ENCODE measurements at places on chromosomes 16 and 17.
A peak's percentile ranks its signal among the peaks of the same experiment; 100 is the strongest.

DNA sequence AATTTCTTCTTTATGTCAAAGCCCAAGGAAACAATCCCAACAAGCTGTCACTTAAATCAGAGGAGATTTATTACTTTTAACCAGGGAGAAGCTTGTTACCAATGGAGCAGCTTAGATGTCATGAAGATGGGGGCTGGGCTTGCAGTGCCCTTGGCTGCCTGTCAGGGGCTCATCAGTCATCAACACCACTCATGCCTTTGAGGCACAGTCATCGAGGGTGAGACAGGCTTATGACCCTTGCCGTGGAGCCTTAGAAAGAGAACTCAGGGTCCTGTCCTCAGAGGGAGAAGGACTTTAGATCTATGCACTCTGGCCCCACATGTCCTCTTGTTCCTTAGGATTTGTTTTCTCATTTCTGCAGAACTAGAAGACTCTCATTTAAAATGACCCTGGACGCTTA lies 318.3 kb downstream of the CBLN1 start:
- DNase-seq: no peak

- DNase-seq: no peak
Measured at GRCh38 chr17:19417611-19418010, 6.6 kb downstream of the RNF112 start.

DNA sequence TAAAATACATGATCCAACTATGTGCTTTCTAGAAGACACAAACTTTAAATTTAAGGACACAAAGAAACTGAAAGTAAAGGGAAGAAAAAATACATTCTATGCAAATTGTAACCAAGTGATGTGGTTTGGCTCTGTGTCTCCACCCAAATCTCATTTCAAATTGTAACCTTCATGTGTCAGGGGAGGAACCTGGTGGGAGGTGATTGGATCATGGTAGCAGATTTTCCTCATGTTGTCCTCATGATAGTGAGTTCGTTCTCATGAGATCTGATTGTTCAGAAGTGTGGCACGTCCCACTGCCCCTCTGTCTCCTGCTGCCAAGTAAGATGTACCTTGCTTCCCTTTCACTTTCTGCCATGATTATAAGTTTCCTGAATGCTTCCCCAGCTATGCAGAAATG lies 15.0 kb downstream of the OR1A1 start:
- no peak for DNase-seq

DNA sequence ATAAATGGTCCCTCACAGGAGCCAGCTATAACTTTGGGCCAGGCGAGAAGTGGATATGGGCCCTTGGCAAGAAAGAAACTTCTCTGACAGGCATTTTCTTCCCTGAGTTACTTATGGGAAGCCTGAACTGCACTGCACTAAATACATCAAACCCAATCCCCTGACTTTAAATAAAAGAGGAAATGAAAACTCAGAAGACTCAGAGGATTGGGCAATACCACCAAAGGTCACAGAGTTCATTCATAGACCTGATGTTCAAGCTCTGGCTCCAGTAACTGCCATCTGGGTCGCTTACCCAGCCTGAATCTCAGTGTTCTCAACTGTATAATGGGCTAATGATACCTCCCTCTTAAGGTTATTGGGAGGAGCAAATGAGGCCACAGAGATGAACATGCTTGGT lies 815 bp downstream of the KRT35 start:
- DNase-seq: no peak

DNA sequence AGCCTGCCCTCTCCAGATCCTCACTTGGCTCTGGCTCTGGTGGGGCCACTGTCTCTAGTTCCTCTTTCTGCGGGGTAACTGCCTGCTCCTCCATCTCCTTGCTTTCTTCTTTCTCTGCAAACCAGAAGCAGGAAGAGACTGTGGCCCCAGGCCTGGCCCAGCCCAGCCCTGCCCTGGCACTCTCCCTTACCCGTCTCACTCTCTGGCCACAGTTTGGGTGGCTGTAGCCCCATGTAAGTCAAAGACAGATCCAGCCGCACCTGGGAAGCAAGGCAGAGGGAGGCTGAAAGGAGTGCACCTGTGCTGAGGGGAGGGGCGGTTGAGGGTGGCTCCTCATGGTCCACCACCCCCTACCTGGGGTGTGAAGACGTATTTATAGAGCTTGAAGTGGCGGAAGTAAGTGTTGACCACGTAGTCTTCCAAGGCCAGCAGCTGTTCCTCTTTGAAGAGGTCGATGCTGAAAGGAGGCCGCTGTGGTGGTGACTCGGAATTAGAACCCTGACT lies 2.8 kb downstream of the CFAP119 start:
- peak; percentile 76 for DNase-seq

DNA sequence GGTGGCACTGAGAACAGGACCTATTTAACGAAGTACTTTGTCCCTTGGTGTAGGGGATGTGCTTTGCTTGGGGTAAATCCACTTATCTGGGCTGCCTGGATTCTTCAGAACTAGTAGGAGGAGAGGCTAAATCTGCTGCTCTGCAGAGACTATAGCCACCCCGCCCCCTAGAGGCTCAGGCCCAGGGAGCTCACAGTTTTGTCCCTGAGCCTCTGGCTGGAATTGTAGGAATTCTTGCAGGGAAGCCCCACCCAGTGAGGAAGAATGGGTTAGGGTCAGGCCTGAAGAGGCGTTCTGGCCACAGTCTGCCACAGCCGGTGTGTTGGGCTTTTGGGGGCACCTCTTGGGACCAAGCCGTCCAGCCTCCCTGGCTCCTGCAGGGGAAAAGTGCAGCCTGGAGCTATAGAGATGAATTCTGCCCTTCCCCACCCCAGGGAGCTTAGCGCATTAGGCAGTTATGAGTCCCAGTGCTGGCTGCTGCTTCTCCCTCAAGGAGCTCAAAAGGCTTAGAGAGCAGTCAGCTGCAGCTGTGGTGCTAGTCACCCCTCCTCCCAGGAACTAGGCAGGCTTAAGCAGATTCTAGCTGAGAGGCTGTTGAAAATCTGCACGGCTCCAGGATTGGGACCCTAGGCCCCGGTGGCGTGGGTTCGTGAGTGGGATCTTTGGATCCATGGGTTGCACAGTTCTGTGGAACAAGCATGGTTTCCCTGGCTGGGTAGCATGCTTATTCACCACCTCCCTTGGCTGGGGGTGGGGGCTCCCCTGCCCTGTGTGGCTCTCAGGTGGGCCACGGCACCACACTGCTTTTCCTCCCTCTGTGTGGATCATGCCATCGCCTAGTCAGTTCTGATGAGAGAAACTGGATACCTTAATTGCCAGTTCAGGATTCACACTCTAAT lies 237.4 kb upstream of the TOM1L1 start:
- DNase-seq: no peak

DNA sequence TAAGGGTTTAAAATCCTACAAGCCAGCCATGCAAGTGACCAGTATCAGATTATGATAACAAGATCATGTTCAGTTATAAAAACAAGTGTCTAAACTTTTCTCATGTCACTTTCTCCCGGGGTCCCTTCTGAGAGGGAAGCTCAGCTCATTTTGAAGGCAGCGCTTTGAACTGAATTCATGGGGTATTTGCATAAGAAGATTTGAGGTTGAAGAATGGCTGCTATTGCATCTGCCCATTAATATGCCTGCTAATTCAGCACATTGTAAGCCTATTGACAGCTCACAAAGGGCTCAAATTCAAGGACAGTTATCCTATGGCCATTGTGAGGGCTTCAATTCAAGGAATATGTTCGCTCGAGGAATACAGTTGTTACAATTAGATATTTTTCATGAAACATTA lies 290.2 kb upstream of the IRX3 start:
- no peak for DNase-seq

- DNase-seq: no peak
Measured at GRCh38 chr16:68425498-68426346, 22.6 kb downstream of the SMPD3 start.

DNA sequence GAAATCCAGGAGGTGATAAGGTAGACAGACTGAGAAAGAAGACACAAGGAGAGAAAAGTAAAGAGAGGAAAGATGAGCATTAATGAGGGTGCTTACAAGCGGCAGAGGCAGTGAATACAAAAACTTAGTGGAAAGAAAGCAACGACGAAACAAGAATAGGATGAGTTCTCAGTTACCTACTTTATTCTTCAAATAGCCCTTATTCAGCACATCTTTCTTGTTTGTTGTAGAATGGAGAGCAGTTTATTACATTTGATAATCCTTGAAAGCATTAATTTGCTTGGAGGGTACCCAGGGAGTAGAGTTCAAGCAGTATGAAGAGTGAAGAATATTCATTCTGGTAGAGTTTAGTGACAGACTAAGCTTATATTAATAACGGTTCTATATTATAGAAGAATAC lies 22.4 kb downstream of the PAFAH1B1 start:
- DNase-seq: no peak

DNA sequence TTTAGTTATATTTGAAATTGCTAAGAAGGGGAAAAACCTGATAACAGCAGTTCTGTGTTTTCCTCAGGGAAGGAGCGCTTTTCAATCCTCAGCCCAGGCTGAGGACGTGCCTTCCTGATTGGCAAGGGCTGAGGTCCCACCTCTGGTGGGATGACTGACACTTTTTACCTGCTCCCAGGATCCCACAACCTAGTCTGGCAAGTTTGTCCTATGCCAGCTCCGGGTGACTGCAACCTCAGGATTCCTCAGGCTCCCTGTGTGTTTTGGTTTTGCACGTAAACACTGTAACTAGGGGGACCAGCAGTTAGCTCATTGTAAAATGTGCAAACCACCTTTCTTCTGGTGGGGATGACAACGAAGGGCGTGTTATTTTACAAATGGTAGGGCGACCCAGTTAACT lies 7.5 kb downstream of the MARCHF10 start:
- no peak for DNase-seq

GRCh38 chr17:65918916-65919315 lies 273.0 kb downstream of the CEP112 start:
- DNase-seq: no peak

GRCh38 chr16:70391881-70392481 lies 45.3 kb downstream of the DDX19A start:
- DNase-seq: no peak

GRCh38 chr16:79656553-79657115 lies 56.1 kb upstream of the MAF start:
- no peak for DNase-seq

DNA sequence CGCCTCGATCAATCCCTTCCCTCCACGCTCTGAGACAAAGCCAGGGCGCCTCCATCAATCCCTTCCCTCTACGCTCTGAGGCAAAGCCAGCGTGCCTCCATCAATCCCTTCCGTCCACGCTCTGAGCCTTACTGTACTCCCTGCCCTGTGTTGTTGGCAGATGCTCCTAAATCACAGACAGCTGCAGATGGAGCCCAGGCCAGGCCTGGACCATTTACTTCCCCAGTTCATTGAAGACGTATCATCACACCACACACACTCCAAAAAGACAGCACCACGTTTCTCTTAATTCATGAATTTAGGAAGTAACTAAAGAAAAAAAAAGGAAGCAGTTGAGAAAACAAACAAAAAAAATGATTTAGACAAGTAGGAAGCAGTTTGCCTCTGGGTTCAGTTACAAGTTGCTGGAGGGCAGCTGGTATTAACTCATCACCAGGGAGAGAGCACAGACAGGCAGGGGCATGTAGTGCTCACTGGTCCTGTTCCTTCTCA lies 7.4 kb upstream of the CD300LD start:
- peak; percentile 47 for DNase-seq

DNA sequence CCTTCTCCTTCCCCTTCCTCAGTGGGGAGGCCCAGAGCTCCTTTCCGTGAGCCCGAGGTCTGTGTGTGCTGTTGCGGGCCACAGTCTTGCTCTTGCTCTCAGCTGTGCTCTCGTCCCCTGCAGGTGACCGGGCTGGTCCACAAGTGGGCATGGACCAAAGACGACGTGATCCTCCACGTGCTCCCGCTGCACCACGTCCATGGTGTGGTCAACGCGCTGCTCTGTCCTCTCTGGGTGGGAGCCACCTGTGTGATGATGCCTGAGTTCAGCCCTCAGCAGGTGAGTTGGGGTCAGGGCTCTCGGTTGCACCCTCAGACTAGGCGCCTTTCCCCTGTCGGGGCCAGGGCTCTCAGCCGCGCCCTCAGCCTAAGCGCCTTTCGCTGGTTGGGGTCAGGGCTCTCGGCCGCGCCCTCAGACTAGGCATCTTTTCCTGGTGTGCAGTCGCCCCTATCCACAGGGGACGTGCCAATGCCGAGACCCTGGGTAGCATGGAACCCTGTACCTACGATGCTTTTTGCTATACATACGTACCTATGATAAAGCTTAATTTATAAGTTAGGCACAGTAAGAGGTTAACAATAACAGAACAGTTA lies 8.9 kb downstream of the ACSF3 start:
- no peak for DNase-seq

DNA sequence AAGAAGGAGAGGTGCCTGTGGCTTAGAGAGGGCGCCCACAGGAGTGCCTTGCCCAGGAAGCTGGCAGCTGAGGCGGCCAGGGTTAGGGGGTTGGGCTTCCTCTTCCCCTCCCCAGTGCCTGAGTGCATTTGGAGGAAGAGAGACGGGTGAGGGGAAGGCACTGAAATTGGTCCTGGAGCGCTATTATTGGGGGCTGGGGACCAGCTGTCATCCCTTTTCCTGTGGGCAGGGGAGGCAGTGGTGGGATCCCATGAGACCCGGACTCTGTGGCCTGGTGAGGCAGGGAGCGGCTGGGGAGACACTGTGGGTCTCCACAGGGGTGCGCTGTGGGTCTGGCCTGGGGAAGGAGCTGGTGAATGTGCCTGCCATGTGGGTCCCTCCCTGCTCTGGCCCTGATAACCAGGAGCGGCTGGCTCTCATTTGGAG lies 259.7 kb downstream of the SEC14L1 start:
- peak; percentile 88 for DNase-seq

GRCh38 chr17:4480929-4481898 lies 17.5 kb upstream of the SPNS2 start:
- DNase-seq: peak; percentile 54

DNA sequence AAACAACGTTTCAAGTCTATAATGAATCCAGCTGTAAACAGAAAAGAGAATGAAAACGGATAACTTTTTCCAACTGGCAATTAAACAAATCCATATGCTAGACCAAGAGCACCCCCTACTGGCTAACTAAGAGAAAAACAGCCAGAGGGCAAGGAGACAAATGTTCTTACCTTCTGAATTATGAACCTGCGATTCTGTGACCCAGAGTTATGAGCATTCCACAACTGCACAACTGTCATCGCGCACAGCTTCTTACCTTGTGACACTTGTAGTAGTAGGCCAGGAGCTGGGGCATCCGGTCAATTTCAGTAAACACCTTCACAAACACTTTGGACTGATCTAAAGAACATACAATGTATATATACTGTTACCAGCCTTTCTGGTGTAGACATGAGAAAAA lies 18.6 kb downstream of the COG7 start:
- DNase-seq: peak; percentile 87

DNA sequence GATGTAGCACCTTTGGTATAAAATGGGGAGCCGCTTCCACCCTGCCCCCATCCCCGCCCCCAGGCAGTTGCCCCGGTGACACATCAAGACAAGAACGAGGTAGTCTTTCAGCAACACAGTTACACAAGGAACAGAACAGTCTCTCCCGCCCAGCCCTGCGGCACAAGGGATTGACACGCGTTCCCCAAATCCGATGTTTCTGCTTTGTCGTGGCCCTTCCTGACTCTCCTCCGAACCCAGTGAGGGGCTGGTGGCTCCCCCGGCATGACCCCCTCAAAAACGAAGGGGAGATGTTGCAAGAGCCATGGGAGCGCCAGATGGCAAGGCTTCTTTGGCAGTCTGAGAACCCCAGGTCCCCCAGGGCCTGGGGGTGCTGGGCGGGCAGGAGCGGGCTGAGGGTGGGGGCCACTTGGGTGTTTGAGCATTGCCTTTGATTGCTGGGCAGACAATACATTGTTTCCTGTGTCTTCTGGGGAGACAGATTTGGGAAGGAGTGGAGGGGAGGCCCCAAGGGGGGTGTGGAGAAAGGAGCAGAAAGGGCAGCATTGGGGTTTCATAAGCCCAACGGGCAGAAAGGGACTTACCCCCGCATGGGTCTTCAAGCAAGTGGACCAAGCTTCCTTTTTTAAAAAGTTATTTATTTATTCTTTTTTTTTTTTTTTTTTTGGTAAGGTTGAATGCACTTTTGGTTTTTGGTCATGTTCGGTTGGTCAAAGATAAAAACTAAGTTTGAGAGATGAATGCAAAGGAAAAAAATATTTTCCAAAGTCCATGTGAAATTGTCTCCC lies 16.6 kb downstream of the COL1A1 start:
- DNase-seq: no peak

Measured in hematopoietic multipotent progenitor cell treated with erythropoietin and hydrocortisone succinate and interleukin-3 and kit ligand, for 6 days (in vitro differentiated cells).